ENCODE measurements at places on chromosomes 6 and 20. TPM values are rescaled to one million over a fixed set of nuclear protein-coding genes. Genes with fewer than 3 reads are reported as not detected.

GRCh38 chr20:50356962-50357782 is 153.0 kb upstream of the PTPN1 start:
- DNase-seq, result no peak

- DNase-seq, result no peak
Observed at GRCh38 chr6:123759472-123759871, 44.2 kb upstream of the NKAIN2 start.

DNA sequence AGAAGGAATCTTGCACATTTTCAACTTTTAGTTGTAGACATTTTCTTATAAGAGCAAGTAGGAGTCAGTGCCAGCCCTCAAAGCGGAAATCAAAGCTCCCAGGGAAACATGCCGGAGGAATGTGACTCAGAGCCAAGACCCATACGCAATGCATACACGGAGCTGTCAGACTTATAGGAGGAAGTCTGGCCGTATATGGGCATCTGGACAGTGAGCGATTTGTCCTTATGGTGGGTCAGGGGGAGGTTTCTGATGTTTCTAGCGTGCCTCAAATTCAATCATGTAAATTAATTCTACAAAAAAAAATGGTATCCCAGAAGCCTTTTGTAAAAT is 3.6 kb upstream of the CCN2 start:
- peak; percentile 89 for DNase-seq

GRCh38 chr6:4302524-4302923 is 167.1 kb upstream of the ECI2 start:
- no peak for DNase-seq

GRCh38 chr20:1423625-1424106 is 30.8 kb upstream of the FKBP1A start:
- no peak for DNase-seq

DNA sequence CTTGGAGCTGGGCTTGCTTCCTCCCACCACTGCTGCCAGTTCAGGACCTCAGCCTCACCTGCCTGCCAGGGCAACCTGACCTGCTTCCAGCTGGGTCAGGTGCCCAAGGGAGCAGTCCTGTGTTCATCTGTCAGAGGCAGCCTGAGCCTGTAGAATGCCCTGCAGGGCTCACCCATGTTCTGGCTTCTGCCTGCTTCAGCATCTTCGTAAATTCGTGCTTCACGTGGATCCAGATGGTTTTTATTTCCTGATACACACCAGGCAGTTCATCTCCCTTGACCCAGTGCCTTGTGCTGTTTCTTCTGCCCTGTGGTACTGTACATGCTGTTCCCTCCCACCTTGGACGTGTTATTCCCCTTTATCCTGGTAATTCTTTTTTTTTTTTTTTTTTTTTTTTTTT is 50.2 kb downstream of the ARID1B start:
- no peak for DNase-seq

GRCh38 chr6:88236612-88237360 is 70.6 kb upstream of the CNR1 start:
- DNase-seq, result no peak

GRCh38 chr20:50514035-50514337 is 3.8 kb downstream of the PTPN1 start:
- no peak for DNase-seq

DNA sequence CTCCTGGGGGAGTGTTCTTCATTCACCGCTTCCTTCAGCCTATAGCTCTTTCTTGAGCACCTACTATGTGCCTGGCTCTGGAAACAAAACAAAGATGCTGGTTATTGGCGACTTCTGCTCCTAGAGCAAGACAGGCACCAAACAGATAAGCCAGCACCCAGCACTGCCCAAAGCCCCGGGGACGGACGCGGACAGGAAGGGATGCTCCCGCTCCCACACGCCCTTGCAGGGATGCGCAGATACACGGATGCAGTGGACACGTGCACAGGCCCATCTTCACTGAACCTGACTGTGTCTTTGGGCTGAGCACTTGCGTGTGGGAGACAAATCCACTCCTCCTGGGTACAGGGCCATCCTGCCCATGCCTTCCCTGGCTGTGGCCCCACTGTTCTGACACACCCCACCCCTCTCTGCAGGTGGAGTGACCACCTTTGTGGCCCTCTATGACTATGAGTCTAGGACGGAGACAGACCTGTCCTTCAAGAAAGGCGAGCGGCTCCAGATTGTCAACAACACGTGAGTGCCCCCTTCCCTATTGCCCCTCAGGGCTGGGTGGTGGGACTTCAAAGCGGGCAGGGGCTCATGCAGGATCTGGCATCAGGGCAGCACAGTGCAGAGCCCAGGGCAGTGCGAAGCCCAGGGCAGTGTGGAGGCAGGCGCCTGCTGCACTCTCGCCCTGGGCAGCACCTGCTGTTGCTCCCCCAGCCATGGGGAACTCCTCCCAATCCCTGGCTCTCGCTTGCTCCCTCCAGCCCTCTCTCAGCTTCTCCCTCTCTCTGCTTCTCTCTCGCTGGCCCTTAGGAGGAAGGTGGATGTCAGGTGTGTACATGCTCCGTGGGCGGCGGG is 39.9 kb downstream of the SRC start:
- DNase-seq, result no peak

DNA sequence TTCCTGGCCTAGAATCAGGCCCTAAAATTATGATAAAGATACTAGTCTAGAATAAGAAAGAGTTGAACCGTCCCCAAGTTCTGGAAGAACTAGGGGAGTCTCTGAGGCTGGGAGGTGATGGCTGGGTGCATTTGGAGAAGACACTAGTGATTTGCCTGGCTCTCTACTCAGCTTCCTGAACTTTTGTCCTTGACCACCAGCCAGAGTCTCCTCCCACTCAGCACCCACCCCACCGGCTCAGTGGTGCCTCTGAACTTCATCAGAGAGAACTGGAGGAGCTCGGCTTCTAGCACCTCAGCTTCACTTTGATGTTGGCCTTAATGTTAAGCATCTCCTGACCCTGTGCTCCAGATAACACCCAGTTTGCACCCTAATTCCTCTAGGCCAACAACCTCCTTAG is 73.0 kb downstream of the PERP start:
- no peak for DNase-seq

The MYLK4 gene
- 6.9 TPM for polyA plus RNA-seq

The CST4 gene
- polyA plus RNA-seq, result not detected

The C4B gene
- polyA plus RNA-seq, result 12.8 TPM

The RBPJL gene
- not detected for polyA plus RNA-seq
